ENCODE measurements at places on chromosomes 1 and 21. TPM values are rescaled to one million over a fixed set of nuclear protein-coding genes. Genes with fewer than 3 reads are reported as not detected.

- H3K4me1 ChIP-seq: no peaks in the 10 kb centered on the region
- no peak overlapping the region for H3K4me3 ChIP-seq
Measured at GRCh38 chr1:147292012-147292411, 49.5 kb downstream of the CHD1L start.

DNA sequence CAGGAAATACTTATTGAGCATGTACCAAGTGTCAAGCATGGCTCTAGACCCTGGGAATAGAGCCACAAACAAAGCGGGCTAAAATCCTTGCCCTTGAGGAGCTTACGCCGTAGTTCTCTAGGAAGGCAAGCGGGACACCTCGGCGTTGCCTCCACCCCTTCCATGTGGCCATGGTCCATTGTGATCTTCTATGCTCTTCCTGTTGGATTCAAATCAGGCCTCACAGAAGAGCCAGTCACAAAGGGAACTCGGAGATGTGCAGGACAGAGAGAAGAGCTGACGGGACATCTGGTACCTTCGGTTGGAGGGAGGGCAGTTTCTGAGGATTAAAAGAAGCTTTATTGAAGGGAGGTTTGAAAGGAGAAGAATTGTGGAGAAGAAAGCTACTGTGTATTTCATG lies 129.3 kb downstream of the TMEM53 start:
- no peak overlapping the region for H3K27ac ChIP-seq
- no peak overlapping the region for H3K4me3 ChIP-seq
- no peaks in the 10 kb centered on the region for H3K4me1 ChIP-seq
- H3K36me3 ChIP-seq: no peaks in the 10 kb centered on the region
- DNase-seq: no peak

GRCh38 chr1:201748335-201748734 lies 80.6 kb upstream of the IPO9 start:
- H3K4me3 ChIP-seq: no peak overlapping the region
- H3K27ac ChIP-seq: peak overlapping the region; percentile 59
- DNase-seq: no peak
- no peaks in the 10 kb centered on the region for H3K27me3 ChIP-seq

DNA sequence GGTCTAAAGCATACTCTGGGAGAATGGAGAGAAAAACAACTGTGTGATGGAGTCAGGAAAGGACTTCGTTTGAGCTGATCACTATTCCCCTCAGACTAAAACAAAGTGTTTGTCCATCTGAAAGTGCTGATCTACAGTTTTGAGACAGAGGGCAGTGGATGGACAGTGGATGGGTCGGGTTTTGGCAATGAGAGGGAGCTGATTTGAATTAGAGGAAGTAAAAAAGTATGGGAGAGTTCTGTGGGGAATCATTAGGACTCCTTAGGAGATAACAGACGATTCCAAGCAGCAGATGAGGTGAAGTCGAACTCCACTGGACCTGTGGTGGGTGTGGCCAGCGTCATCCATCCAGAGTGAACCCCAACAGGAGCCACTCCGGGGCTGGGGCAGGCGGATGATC lies 62.3 kb downstream of the PTGS2 start:
- H3K27me3 ChIP-seq: no peaks in the 10 kb centered on the region
- H3K4me1 ChIP-seq: no peaks in the 10 kb centered on the region
- no peak overlapping the region for H3K4me3 ChIP-seq

TTLL7 gene
- 11.8 TPM for total RNA-seq

DNA sequence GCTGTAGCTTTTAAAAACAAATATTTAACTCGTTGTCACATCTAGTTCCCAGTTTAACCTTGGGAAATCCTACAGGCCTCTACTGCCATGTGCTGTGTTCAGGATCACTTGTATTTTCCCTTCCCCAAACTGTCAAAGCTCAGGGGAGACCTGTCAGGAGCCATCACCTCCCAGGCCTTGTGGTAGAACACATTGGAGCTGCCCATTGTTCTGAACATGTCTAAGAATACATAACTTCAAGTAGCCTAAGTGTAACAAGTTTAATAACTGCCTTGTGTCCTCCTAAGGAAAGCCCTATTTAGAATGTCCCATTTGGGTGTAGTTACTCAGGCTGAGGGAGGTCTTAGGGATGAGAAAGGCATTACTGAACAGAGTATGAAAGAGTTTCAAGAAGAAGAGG lies 28.6 kb upstream of the PIGC start:
- H3K4me3 ChIP-seq: no peak overlapping the region
- no peaks in the 10 kb centered on the region for H3K4me1 ChIP-seq
- no peak overlapping the region for H3K27ac ChIP-seq
- no peak for DNase-seq
- H3K27me3 ChIP-seq: no peaks in the 10 kb centered on the region
- H3K36me3 ChIP-seq: no peaks in the 10 kb centered on the region

- H3K4me3 ChIP-seq: no peak overlapping the region
- no peaks in the 10 kb centered on the region for H3K4me1 ChIP-seq
- H3K27ac ChIP-seq: no peak overlapping the region
- no peak for DNase-seq
Measured at GRCh38 chr1:233282582-233282886, 13.0 kb downstream of the PCNX2 start.

DNA sequence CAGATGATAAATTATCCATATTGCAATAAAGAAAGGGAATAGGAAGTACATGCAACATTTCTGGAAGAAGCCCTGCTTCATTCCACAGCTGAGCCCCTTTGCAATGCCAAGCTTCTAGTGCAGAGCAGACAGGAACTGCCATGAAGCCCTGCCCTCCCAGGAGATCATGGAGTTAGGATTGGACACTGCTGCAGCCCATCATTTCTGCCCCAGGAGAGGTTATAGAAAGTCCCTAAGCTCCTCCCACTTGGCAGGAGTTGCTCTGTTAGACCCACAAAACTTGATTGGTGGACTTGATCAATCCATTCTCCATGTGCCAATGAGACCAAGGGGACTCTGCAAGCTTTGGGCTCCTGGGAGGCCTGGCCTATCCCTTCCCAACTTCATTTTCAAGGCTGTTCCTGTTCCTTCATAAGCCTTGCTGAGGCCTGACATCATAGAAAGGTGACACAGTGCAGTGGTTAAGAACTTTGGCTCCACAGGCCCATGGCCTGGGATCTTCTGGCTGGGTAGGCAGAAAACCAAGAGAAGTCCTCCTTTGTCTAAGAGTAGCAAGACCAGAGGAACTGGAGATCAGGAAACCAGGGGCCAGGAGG lies 1.3 kb upstream of the LAPTM5 start:
- peaks cover 3% of the 10 kb centered on the region for H3K4me1 ChIP-seq
- no peak overlapping the region for H3K4me3 ChIP-seq
- no peak overlapping the region for H3K27ac ChIP-seq
- H3K36me3 ChIP-seq: no peaks in the 10 kb centered on the region
- no peak for DNase-seq

CNR2 gene
- 0.09 TPM for total RNA-seq

- no peaks in the 10 kb centered on the region for H3K4me1 ChIP-seq
- H3K27ac ChIP-seq: no peak overlapping the region
- H3K27me3 ChIP-seq: no peaks in the 10 kb centered on the region
- no peak overlapping the region for H3K4me3 ChIP-seq
- DNase-seq: peak; percentile 53
Measured at GRCh38 chr1:240189386-240189989, 97.8 kb downstream of the FMN2 start.

DNA sequence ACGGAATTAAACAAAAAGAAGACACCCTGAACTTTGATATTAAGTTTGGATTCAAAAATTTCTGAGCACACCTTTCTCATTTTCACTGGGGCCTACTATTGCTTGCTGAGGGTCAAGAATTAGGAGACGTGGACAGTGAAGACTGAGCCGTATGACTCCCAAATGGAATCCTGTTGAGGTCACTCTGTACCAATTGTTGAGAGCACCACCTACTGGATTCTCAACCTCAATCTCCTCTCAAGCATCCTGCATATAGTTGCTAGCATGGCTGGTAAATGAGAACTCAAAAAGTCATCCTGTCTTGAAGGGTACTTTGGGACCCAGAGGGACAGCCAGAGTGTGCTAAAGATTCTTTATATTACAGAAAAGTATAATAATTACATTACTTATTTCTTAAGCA lies 20.2 kb upstream of the MTR start:
- H3K4me1 ChIP-seq: no peaks in the 10 kb centered on the region
- no peak overlapping the region for H3K27ac ChIP-seq
- DNase-seq: peak; percentile 55
- no peaks in the 10 kb centered on the region for H3K36me3 ChIP-seq

POLR3GL gene
- total RNA-seq: 9.4 TPM

DNA sequence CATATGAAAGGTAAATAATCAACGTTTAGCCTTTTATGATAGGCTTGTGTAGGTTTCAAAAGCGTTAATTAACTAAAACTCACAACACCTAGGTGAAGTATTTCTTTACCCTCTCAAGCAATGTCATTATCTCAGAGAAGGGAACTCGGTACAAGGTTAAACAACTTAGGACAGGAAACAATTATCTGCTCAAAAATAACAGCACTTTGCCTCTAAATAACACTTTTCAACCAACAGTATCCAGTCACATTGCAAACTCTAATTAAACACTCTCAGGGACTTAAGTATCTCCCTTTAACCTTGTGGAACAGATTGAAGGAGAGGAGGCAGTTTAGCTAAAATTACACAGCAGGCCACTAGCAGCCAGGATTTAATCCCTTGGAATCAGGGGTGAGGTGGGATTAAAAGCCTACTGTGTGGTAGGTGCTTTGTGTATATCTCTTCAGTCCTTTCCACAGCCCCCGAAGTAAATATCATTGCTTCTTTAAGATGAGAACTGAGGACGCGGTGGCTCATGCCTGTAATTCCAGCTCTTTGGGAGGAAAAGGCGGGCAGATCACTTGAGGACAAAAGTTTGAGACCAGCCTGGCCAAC lies 5.2 kb upstream of the AKNAD1 start:
- H3K27ac ChIP-seq: no peak overlapping the region
- H3K4me3 ChIP-seq: no peak overlapping the region
- peaks cover 8% of the 10 kb centered on the region for H3K4me1 ChIP-seq
- no peaks in the 10 kb centered on the region for H3K36me3 ChIP-seq

CELA3B gene
- 6.7 TPM for total RNA-seq

COL24A1 gene
- 16.7 TPM for total RNA-seq

GRCh38 chr1:8763888-8764287 lies 53.6 kb downstream of the RERE start:
- no peaks in the 10 kb centered on the region for H3K27me3 ChIP-seq
- no peak overlapping the region for H3K4me3 ChIP-seq
- no peak overlapping the region for H3K27ac ChIP-seq
- no peaks in the 10 kb centered on the region for H3K36me3 ChIP-seq
- peak; percentile 32 for DNase-seq

Data from lung (tissue), 17 donors.